ENCODE measurements at places on chromosomes 16 and 17.

DNA sequence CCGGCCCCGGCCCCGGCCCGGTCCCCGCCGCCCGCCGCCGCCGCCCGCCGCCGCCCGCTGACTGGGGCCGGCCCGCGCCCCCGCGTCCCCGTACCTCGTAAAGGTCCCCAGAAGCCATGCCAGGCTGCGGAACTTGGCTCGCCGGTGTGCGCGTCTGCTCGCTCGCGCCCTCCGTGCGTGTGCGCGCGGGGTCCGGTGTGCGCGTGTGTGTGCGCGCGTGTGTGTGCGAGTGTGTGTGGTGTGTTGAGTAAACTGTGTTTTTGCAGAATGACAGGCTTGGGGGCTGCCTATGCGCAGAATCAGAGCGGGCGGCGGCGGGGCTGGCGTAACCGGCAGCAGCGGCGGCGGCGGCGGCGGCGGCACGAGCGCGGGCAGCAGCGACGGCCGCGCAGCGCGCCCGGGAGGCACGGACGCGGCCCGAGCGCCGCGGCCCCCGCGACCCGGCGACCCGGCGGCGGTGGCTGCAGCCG lies 307 bp downstream of the CDYL2 start:
- DNase-seq = peak; percentile 88

GRCh38 chr16:8886593-8887430 lies 4.7 kb downstream of the LITAFD start:
- no peak for DNase-seq

- no peak for DNase-seq
These were observed 44.7 kb downstream of the MIS12 start for GRCh38 chr17:5531085-5531418.

DNA sequence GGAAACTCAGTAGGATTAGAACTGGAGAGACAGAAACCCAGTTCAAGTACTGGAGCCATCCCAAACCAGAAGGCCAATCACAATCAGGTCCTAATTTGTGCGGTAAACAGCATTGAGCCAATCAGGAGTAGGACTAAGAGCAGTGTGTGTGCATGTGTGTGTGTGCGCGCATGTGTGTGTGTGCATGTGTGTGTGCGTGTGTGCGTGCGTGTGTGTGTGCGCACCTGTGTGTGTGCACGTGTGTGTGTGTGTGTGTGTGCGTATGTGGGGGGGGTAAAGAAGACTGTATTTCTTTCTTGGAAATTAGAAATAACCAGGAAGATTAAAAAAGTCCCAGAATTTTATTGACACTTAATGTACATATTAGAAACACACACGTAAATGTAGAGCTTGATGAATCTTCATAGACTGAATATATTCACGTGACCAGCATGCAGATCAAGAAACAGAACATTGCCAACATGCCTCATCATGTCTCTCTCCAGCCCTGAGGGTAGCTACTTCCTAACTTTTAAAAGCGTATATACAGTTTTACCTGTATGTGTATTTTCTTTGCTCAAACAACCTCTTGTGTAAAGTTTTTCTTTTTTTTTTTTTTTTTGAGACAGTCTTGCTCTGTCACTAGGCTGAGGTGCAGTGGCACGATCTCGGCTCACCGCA lies 919 bp upstream of the DHRS7C start:
- DNase-seq = no peak

- DNase-seq = no peak
These were observed 11.9 kb upstream of the ASGR1 start for GRCh38 chr17:7191069-7191468.

GRCh38 chr17:5096731-5097100 lies 15.0 kb downstream of the ZNF232 start:
- DNase-seq = no peak

DNA sequence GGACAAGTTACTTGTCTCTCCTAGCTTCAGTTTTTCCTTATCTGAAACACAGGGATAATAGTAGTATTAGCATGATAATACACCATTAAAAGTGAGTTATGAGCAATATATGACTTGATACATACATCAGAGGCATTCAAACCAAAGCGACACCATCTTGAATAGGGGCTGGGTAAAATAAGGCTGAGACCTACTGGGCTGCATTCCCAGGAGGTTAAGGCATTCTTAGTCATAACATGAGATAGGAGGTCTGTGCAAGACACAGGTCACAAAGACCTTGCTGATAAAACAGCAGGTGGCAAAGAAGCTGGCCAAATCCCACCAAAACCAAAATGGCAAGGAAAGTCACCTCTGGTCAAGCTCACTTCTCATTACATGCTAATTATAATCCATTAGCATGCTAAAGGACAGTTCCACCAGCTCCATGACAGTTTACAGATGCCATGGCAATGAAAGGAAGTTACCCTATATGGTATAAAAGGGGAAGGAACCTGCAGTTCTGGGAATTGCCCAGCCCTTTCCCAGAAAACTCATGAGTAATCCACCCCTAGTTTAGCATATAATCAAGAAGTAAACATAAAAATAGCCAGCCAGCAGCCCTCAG lies 37.2 kb upstream of the HS3ST3A1 start:
- no peak for DNase-seq

- no peak for DNase-seq
These were observed 6.5 kb downstream of the MOSMO start for GRCh38 chr16:22014271-22014873.

- peak; percentile 66 for DNase-seq
These were observed 24.5 kb downstream of the NPLOC4 start for GRCh38 chr17:81612172-81612970.

DNA sequence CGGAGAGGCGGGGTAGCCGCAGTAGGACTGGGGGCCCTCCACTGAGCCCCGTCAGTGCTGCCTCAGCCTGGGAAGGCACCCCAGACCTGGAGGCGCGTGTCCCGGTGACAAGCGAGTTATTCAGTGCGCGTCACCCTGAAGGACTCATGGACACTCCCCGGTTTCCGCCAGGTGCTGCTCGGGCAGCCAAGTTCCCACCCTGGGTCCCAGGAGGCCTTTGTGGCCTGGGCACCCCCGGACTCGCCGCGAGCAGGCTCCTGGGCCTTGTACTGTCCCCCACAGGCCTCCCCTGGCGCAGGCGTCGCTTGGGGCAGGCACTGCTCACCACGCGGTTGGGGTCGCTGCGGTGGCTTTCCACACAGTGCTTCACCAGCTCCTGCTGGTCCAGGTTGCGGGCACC lies 7.6 kb downstream of the RNF166 start:
- no peak for DNase-seq

DNA sequence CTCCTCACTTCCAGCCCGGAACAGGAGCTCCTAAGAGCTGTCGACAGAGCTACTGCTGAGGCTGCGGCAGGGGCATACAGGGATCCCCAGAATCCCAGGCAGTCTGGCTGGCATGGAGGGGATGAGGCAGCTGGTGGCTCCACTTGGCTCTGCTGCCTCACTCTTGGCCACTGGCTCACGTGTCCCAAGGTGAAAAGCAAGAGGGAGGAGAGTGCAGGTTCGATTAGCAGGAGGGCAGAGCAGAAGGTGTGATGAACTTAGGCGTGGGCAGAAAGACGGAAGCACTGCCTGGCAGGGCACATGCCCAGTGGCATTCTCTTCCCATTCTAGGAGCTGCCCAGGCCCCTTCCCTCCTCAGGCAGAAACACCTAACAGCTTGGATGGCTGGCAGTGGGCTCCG lies 11.3 kb upstream of the TBX21 start:
- no peak for DNase-seq
